ENCODE measurements at places on chromosomes 16 and 17. TPM values are rescaled to one million over a fixed set of nuclear protein-coding genes. Genes with fewer than 3 reads are reported as not detected.
A peak's percentile ranks its signal among the peaks of the same experiment; 100 is the strongest.

- no peak for DNase-seq
Measured at GRCh38 chr16:66681676-66682075, 14.9 kb downstream of the CMTM4 start.

GRCh38 chr17:78723001-78723796 is 58.9 kb downstream of the CYTH1 start:
- DNase-seq: no peak

DNA sequence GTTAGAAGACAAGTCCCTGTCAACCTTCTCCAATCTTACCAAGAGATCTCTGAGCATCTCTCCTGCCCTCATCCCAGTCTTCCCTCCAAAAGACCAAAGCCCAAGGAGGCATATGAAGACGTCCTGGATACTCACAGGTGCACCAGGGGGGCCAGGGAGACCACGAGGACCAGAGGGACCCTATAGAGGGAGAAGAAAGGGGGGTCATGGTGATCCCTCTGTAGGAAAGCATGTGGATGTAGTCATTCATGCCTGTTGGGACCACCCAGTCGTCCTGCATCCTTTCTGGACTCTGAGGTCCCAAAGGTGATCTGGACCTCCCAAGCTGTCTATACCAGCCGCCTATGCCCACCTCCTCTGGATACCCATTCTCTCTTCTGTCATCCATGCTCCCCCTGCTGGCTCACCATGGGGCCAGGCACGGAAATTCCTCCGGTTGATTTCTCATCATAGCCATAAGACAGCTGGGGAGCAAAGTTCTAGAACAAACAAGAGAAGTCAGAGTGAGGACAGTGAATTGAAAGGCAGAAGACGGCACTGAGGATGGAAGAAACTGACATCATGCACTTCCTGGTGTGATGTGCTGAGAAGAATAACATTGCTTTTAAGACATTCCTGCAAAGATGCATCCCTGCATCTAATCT is 3.3 kb downstream of the COL1A1 start:
- no peak for DNase-seq

- DNase-seq: peak; percentile 61
Measured at GRCh38 chr16:82070656-82071369, 35.8 kb downstream of the HSD17B2 start.

- no peak for DNase-seq
Measured at GRCh38 chr17:75638893-75639292, 5.7 kb downstream of the SMIM5 start.

DNA sequence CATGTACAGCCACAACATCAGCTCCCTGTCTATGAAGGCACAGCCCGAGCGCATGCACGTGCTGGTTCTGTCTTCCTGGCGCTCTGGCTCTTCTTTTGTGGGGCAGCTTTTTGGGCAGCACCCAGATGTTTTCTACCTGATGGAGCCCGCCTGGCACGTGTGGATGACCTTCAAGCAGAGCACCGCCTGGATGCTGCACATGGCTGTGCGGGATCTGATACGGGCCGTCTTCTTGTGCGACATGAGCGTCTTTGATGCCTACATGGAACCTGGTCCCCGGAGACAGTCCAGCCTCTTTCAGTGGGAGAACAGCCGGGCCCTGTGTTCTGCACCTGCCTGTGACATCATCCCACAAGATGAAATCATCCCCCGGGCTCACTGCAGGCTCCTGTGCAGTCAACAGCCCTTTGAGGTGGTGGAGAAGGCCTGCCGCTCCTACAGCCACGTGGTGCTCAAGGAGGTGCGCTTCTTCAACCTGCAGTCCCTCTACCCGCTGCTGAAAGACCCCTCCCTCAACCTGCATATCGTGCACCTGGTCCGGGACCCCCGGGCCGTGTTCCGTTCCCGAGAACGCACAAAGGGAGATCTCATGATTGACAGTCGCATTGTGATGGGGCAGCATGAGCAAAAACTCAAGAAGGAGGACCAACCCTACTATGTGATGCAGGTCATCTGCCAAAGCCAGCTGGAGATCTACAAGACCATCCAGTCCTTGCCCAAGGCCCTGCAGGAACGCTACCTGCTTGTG is 10.7 kb downstream of the CHST4 start:
- DNase-seq: no peak

GRCh38 chr17:78745407-78746088 is 36.5 kb downstream of the CYTH1 start:
- DNase-seq: no peak

DNA sequence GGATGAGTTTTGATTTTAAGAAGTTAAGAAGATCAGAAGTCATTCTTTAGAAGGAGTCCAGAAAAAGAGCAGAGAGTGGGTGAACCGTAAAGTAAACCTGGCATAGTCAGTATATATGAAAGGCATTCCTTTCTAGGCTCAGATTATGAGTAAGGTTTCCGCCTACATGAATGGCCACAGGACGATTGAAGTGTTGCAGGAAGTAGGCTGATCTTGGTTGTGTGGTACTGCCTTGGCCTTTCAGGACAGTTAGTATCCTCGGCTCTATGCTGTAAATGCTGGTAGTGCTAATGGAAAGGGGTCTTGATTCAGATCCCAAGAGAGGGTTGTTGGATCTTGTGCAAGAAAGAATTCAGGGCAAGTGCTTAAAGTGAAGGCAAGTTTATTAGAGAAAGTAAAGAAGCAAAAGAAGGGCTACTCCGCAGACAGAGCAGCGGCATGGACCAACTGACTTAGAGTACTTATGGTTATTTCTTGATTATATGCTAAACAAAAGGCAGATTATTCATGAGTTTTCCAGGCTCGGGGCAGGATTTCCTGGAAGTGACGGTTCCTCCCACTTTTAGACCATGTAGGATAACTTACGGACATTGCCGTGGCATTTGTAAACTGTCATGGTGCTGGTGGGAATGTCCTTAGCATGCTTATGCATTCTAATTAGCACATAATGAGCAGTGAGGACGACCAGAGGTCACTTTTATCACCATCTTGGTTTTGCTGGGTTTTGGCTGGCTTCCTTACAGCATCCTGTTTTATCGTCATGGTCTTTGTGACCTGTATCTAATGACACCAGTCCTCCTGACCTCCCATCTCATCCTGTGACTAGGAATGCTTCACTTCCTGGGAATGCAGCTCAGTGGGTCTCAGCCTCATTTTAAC is 164.8 kb downstream of the SNX29 start:
- DNase-seq: no peak

DNA sequence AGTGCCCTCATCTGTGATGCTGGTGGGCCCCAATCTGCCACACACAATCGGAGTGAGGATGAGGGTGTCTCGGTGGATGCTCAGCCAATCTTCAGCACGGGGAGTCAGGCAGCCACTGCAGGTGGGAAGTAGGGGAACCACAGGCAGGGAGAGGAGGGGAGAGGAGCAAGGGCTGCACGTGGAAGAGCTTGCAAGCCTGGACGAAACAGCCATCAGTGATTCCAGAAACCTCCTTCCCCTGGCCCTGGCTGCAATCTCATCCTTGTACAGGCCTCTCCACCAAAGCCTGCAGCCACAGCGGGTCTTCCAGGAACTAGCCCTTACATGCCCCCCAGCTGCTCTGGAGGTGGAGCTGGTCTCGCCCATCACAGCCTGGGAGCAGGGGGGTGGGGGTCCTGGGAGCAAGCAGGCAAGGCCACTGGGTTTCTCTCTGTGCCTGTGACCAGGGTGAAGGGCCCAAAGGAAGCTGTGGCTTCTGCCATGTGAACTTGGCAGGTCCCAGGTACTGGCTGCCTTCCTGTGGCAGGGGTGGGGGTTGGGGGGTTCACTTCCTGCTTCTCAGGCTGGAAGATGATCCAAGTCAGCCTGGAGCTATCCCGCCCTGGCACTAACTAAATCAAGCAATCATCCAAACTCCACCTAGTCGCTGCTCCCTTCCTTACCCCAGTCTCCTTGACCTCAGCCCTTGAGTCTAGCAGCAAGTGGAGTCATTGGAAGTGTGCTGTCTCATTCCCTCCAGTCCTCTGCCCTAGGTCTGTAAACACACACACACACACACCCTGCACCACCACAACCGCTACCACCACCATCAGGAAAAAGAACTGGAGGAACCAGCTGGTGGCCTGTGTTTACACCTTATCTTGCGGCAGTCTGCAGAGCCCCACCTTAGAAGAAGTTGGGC is 29.4 kb upstream of the MLKL start:
- no peak for DNase-seq

DNA sequence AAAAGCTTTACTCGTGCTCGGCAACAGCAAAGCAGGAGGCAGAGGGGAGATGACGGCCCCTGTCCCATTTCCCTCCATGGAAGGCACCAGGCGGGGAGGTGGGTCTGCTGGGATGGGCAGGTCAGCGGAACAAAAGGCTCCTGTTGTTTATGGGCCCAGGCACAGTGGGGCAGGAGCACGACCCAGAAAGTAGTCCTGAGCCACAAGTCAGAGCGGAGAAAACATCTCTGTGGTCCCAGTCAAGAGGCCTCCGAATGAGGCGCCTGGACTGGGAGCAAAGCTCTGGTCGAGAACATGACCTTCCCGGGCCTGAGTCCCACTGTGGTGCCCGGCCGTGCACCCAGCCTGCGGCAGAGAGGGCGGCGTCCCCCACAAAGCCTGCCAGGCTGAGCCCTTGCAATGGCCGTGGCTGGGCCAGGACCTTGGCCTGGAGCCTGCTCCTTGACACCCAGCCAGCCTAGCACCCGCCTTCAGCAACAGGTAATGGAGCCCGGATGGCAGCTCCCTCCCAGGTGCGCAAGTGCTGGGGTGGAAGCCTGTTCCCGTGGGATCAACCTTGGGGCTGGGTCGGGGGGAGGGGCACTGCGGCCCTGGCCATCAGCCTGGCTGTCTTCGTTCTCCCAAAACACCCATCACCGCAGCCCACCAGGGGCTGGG is 3.6 kb downstream of the RFNG start:
- DNase-seq: no peak

DNA sequence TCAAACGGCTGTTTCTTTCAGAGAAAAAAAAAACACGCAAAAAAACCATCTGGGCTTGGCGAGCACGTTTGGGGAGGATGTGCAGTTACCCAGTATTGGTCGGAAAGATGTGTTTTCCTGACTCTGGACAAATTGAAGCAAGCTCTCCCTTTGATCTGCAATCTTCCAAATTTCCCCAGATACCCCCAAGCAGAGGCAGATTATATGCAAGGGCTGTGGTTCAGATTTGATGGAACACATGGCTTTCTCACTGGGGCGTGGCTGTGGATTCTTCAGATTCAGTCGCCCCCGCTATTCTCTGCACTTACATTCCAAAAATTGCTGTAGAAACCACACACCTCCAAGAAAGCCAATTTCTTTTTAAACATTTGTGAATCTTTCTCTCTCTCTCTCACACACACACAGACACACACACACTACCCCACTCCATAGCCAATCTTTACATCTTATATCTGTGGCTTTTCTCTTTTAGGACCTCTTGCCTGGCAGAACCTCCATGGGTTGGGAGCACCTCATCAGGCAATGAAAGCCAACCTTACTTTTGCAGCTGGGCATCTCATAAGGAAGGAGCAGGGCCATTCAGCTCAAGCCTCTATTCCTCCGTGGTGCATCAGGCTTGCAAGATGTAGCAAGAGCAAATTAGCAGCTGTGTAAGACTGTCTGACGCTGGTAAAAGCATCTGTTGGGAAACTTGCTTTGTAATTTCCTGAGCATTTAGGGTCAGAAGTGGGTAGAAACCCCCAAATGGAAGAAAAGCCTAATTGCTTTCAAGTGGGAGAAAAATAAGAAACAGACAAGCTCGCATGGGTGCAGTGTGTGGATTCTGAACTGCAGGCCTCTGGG is 103.9 kb upstream of the FAM20A start:
- no peak for DNase-seq

- no peak for DNase-seq
Measured at GRCh38 chr16:30559690-30560089, 1.5 kb upstream of the ZNF764 start.

GRCh38 chr17:77909236-77909635 is 49.3 kb upstream of the TNRC6C start:
- no peak for DNase-seq

DNA sequence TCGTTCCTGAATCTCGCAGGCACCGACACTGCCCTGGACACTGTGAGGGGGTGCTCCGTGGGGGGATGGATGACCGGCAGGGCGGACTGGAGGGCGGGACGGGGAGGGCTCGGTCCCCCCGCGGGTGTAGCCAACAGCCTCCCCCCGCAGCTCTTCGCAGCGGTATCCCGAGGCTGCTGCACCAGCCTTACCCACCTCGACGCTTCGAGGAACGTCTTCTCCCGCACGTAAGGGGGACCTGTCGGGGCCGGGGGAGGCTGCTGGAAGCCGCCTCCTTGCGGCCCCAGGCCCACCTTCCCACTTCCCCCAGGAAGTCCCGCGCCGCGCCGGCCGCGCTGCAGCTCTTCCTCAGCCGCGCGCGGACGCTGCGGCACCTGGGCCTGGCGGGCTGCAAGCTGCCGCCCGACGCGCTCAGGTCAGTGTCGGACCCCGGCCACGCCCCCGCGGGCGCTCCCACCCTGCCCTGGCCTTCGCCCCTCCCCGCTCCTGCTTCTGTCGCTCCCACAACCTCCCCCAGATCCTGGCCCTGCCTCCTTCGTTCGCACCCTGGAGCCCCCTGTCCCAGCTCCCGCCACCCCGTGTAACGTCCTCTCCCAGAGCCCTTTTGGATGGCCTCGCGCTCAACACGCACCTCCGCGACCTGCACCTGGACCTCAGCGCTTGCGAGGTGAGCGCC is 3.3 kb downstream of the CARMIL2 start:
- no peak for DNase-seq

GRCh38 chr17:41254861-41255260 is 323 bp upstream of the KRTAP9-9 start:
- DNase-seq: no peak

- no peak for DNase-seq
Measured at GRCh38 chr17:43365356-43365755, 33.4 kb upstream of the ARL4D start.

DNA sequence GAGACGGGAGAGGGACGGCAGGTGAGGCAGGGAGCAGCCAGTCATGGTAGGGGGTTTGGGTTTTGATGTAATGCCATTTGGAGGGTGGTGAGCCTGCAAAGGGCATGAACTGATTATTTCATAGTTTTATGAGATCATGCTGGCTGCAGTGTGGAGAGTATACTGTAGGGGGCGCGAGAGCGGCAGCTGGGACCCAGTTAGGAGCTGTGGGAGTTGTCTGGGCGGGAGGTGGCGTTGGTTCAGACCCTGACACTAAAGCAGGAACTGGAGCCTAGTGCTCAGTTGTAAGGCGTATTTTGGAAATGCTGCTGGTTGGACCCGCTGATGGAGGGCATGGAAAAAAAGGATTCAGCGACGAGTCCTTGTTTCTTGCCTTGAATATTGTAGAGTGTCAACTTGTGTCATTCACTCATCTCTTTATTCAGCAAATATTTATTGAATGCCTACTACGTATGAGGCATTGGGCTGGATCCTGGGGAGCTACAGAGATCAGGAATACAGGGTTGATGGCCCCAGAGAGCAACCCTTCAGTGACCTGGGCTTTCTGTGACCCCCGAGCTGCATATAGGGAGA is 23.7 kb upstream of the KDM8 start:
- no peak for DNase-seq

KRT39 gene
- not detected for total RNA-seq

FCSK gene
- 19.9 TPM for total RNA-seq

FOXN1 gene
- not detected for total RNA-seq

RHBDL3 gene
- total RNA-seq: not detected

SCIMP gene
- not detected for total RNA-seq

MYCBPAP gene
- total RNA-seq: 0.14 TPM

TPPP3 gene
- total RNA-seq: 0.46 TPM

BAIAP3 gene
- 1.2 TPM for total RNA-seq

MT3 gene
- not detected for total RNA-seq

VAT1L gene
- 0.29 TPM for total RNA-seq

SLC6A2 gene
- not detected for total RNA-seq

NGFR gene
- total RNA-seq: 0.04 TPM

KRT33A gene
- not detected for total RNA-seq

CD300LB gene
- total RNA-seq: 0.07 TPM
